ENCODE measurements at places on chromosomes 11 and 22. TPM values are rescaled to one million over a fixed set of nuclear protein-coding genes. Genes with fewer than 3 reads are reported as not detected.

SLC22A9 gene
- total RNA-seq = 0.19 TPM

PNPLA3 gene
- 3.3 TPM for total RNA-seq

SLC17A6 gene
- total RNA-seq = 1.3 TPM

RCN1 gene
- total RNA-seq = 124 TPM

OR5B21 gene
- not detected for total RNA-seq

FBXO3 gene
- total RNA-seq = 29.7 TPM

OR52A1 gene
- 0.31 TPM for total RNA-seq

IGF2 gene
- total RNA-seq = 11.4 TPM

MS4A6A gene
- 0.17 TPM for total RNA-seq

TRIM49 gene
- not detected for total RNA-seq

SMC1B gene
- not detected for total RNA-seq

NPAS4 gene
- total RNA-seq = 2.6 TPM
